ENCODE measurements at places on chromosomes 16 and 17. TPM values are rescaled to one million over a fixed set of nuclear protein-coding genes. Genes with fewer than 3 reads are reported as not detected.

SHCBP1 gene
- 19.3 TPM for total RNA-seq

HASPIN gene
- 26.8 TPM for total RNA-seq

TMEM238L gene
- not detected for total RNA-seq

PNMT gene
- total RNA-seq = 0.75 TPM

ABI3 gene
- total RNA-seq = not detected

ZNF750 gene
- total RNA-seq = 0.35 TPM

RNF135 gene
- 23.4 TPM for total RNA-seq

ANKFN1 gene
- total RNA-seq = not detected

GRIN2A gene
- not detected for total RNA-seq

HSF5 gene
- total RNA-seq = not detected

KIFC3 gene
- 52.5 TPM for total RNA-seq

UBN1 gene
- 42.7 TPM for total RNA-seq

CHST4 gene
- total RNA-seq = 2.4 TPM

All from PC-9 (cell line).